ENCODE measurements at places on chromosomes 6 and 20.

GRCh38 chr6:104623052-104623690 is 236.5 kb downstream of the HACE1 start:
- no peak for DNase-seq

- DNase-seq = no peak
Measured at GRCh38 chr6:131643855-131644460, 6.9 kb downstream of the ENPP3 start.

GRCh38 chr6:26089272-26089671 is 2.0 kb downstream of the HFE start:
- no peak for DNase-seq

DNA sequence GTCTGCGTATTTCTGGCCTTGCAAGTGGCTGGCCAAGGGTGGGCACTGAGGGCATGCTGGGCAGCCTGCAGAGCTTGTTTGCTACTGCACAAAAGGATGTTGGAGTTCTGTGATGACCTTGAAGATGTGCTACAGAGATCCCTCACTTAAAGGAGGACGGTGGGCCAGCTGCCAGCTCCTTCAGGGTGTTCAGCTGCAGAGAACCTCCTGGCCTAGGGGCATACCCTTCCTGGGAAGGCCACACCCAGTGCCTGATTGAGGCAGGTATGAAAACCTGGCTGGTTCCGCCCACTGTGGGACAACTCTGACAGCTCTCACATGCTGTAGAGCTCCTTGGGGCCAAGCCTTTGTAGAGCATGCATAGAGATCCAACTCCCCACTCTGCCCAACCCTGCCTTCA is 3.0 kb upstream of the KCNK17 start:
- DNase-seq = no peak

- DNase-seq = no peak
Measured at GRCh38 chr6:54118117-54118516, 6.9 kb downstream of the MLIP start.

DNA sequence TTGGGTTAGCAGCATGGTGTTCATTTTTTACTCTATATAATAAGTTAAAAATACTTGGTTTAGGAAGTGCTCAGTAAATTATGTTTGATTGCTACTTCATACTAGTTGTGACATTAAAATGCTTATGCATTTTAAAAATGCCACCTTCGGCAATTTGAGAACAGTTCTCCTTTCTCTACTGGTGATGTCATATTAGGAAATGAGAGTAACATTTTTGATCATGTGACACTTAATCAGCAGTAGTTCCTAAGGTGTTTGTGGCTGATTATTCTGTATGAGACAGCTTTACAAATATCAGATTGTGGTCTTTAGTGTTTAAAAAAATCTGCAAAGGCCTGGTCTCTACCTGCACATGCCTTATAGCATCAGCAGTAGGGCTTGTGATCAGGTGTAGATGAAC is 4.4 kb downstream of the GZF1 start:
- no peak for DNase-seq

DNA sequence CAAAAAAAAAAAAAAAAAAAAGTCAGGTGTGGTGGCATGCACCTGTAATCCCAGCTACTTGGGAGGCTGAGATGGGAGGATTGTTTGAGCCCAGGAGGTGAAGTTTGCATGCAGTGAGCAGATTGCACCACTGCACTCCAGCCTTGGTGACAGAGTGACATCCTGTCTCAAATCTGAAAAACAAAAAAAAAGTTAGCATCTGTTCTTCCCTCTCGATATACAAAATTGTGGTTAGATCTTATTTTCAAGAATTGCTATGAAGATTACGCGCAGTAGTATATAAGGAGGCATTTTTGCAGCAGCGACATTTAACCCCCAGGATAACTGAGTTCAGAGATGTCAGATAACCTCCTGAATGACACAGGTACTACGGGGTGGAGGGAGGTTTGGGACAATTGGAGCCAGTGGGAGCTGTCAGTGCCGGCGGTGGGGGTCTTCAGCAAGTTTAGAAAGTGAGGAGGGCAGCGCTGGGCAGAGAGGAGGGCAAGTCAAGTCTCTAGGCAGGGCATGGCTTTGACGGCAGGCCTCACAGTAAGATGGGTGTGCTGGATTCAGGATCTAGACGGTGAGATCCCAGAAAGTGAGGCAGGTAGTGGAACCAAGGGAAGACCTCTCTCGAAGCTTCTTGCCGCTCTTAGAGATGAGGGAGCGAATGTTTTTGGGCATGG is 26.2 kb upstream of the MRPS18A start:
- DNase-seq = no peak

DNA sequence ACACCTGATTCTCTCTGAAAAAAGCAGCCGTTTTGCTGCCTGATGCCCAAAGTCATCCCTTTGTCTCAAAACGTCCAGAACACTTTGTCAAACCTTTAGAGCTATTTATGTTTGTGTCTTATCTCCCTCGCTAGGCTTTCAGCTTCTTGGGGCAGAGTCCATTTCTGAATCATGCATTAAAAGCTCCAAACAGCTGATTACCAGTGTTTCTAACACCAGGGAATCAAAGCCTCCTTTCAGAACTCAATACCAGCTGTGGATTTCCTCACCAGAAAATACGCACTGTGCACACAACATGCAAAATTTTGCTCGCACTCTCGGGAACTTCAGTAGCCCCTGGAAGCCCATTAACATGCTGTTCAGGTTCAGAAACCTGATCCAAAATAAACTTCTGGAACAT is 333.3 kb downstream of the HACE1 start:
- DNase-seq = no peak

Data from Right ventricle myocardium superior (tissue), 1 donor.